ENCODE measurements at places on chromosomes 5 and 9.

DNA sequence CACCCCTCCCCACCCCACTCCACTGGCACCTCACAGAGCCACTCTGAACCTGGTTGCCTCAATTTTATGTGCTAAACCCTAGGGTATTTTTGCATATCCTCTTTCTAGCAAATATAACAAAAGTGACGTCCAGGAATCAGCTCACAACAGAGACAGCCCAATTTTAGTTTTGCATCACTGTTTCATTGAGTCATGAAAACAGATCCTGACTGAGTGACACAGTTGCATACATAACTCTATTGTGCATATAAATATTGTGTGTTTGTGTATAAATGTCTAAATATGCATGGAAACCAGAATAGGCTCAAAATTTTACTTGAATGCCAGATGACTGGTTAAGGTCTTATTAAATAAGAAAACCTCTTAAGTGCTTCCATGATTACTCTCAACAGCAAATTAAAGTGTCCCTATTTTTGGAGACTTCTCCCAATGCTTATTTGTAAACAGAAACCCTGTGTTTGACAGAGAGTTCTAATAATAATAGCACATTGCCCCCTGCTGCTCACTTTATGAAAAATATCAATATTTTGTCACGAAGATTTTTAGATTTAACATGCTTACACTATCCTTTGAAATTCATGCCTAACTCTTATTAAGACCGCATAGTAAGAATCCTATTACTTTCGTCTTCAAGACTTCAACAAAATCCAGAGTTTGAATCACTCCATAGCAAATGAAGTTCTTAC is 75.5 kb upstream of the PRRC1 start:
- no peak for DNase-seq

GRCh38 chr5:73928476-73929070 is 302.6 kb downstream of the ARHGEF28 start:
- DNase-seq = no peak

DNA sequence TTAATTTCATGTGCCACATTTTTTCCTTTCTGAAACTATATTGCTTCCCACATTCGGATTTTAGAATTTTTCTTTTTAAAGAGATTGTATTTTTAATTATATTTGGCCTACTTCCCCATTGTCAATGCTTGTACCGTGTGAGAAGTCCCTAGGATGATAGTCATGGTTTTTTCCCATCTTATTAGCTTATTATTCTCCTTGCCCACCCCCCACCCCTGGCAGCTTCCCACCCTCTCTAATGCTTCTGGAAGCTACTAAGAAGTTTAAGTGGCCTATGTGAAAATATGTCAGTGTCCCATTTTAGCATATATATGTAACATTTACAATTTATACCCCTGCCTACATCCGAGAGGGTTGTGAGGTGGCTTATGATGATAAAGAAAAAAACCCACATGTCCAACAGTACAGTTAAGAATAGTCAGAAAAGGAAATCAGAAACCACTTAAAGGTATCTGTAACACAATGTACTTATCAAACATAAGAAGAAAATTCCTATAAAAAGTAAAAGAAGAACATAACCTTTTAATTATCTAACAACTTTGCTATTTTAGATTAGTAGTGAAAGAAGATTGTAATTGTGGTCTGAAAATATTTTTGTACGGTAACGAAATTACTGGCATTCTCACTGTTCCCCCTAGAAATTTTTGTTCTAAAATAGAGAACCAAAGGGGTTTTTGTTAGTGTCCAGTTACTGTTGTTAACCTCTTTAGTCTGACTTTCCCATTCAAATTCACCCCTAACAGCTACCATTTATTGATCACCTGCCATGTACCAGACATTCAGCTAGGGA is 62.1 kb downstream of the SLC44A1 start:
- DNase-seq = no peak

DNA sequence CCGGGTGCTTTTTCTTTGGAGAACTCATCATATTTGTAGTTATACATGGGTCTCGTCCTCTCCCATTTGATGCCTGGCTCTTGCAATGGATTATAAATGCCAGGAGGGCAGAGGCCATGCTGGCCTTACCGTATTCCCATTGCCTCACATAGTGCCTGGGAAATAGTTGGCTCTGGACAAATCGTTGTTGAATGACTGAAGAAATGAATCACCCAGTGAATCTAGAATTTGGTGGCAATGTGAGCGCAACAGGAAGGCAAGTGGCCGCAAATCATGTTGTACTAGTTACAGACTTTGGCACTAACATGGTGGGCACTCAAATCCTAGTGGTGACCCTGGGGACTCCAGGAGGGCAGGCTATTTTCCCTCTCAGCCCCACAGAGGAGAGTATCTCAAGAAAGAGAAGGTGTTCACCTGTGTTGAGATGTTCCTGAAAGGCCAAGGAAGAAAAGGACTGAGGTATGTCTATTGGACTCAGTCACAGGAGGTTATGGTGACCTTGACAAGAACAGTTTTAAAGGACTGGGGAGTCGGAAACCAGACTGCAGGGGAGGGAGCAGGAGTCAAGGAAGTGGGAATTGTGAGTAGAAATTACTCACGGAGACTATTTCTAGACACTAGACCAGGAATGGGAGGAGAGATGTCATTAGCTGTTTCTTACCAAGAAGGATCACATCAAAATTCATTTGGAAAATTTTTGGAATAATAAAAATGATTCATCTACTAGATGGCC is 61.7 kb upstream of the COL15A1 start:
- no peak for DNase-seq

DNA sequence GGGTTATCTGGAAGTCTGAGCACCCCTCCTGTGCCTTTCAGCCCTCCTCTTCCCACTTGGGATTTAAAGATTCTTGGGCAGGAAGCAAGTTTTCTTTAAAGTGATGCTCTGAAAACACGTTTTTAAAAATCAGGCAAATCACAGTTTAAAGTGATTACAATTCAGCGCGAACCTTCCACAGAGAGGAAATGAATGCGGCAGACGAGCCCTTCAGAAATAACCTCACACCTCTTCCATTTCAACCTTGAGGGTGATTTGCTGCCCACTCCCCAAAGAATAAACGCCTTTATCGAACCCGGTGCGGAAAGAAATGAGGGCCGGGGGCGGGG is 2.3 kb upstream of the EFNA5 start:
- no peak for DNase-seq

- no peak for DNase-seq
These were observed 221.2 kb downstream of the TLE1 start for GRCh38 chr9:81468084-81468595.

DNA sequence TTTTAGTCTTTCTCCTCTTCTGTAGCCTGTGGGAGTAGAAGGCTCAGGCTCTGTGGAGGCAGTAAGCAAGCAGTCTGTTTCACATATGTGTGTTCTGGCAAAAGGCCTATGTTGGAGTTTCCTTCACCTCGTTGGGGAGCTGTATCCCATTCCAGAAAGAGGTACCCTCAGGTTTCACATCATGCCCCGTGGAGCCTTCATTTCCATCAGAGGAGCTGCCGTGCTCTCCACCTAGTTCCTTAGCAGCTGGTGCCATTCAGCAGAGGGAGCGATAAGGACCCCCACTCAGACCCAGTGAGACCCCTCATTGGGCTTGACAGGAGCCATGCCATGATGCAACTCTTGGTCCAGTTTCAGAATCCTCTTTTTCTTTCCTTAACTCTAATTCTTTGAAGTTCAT is 50.6 kb upstream of the ANGPTL2 start:
- DNase-seq = no peak

DNA sequence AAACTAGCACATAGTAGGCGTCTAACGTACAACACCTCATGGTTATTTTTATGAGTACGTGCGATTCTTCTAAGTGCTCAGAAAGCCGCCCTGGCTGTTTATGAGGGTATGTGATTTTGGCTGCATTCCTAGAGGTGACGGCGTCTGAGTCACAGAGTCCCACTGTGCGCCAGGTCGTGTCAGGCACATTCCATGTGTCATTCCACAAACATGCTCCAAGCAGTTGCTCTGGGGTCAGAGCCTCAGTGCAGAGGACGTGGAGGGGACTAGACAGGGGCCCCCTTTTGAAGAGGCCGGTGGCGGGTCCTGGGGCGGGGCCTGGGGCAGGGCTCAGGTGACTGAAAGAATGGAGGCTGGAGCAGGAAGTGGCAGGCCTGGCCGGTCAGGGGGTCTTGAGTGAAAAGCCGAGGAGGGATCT is 51.9 kb downstream of the NEK6 start:
- DNase-seq = no peak

GRCh38 chr5:67989456-67989855 is 226.1 kb upstream of the PIK3R1 start:
- DNase-seq = no peak

GRCh38 chr9:61670616-61671015 is 480.8 kb downstream of the SPATA31A7 start:
- DNase-seq = no peak

DNA sequence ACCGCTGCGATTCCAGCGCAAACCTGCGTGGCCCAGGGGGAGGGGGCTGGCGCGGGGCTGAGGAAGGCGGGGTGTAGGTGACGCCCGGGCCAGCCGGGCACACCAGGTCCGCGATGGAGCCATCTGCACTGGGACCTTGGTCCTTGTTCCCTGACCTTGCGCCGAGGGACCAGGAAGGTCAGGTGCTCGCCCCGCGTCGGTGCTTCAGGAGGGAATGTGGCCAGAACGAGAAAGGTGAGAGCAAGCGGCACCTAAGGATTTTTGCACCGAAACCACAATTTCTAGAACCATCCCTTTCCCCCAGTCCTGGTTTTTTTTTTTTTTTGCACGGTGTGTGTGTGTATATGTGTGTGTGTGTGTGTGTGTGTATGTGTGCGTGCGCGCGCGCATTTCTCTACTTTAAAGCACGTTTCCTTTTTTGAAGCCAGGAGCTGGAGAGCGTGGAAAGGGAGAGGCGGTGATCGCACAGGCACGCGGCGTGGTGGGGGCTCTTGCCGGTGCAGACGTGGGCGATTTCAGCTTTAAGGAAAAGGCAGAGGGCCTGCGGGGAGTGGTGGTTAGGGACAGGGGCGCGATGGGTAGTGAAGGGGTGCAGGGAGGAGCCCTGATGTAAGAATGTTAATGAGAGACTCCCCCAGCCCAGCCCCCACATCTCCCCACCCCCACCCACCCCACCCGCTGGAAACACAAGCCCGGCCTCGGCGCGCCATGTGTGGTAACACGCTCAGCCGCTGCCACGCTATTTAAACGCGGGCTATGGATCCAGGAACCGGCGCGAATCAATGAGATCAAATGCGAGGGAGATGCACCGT is at the start of gene NPR3:
NPR3 (plus strand) TSS at position 772 of the 812 bp plus-strand sequence. CDS start 456 bp downstream, outside the sequence.
- no peak for DNase-seq

DNA sequence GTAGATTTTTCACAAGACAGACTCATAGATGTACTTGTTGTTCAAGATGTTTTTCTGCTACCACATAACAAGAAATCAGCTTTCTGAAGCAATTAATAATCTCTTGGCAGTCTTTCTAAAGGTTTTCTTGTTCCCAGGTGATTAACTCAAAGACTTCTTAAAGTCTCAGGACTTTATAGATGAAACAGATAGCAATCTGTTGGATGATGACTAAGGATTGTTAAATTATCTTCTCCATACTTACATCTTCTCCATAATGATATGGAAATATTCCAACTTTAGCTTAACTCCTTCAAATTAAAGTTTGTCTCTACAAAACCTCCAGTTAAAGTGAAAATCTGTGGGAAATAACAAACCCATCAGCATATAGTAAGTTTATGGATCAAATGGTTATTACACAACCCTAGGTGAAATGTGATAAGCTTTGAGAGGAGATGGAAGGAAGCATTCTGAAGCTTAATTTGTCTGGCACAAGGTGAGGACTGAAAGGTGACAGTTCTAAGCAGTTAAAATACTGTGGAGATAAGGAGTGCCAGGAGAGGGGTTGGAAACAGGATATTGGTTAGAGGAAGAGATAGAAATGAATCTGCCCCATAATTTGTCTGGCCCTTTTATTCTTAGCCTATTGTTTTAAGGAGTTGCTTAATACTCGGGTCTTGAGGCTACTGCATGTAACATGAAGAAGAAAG is 326.7 kb downstream of the ADGRV1 start:
- no peak for DNase-seq

- DNase-seq = no peak
These were observed 145.6 kb downstream of the LURAP1L start for GRCh38 chr9:12920437-12920836.

DNA sequence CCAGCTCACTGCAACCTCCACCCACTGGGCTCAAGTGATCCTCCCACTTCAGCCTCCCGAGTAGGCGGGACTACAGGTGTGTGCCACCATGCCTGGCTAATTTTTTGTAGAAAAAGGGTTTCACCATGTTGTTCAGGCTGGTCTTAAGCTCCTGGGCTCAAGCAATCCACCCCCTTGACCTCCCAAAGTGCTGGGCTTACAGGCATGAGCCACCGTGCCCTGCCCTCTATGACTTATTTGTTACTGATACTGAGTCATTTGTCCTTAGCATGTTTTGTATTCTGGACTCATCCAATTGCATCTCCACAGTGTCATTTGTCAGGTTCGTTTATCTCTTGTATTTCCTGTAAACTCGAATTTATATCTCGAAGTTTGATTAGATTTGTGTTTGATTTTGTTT is 2.7 kb upstream of the ITK start:
- DNase-seq = no peak

GRCh38 chr9:15501179-15501578 is 9.6 kb downstream of the PSIP1 start:
- no peak for DNase-seq

DNA sequence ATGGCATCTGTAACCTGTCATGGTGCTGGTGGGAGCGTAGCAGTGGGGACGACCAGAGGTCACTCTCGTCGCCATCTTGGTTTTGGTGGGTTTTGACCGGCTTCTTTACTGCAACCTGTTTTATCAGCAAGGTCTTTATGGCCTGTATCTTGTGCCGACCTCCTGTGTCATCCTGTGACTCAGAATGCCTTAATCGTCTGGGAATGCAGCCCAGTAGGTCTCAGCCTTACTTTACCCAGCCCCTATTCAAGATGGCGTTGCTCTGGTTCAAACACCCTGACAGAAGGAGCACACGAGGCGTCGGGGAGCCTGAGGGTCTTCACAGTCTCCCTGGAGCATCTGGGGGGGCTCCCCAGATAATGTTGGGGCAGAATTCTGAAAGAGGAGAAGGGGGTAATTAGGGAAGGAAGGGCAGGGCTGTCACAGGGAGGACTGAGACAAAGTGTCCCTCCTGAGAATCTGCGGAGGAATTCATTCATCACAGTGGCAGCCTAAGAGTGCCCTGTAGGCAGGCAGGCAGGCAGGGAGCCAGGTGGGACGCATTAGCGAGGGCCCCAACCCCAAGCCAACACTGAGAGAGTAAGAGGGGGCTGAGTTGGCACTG is 21.3 kb upstream of the NCS1 start:
- no peak for DNase-seq

- no peak for DNase-seq
These were observed 11.0 kb upstream of the CEL start for GRCh38 chr9:133050781-133051180.

- no peak for DNase-seq
These were observed 45.0 kb downstream of the MRPL36 start for GRCh38 chr5:1754531-1755220.

GRCh38 chr5:43243270-43243669 is 51.2 kb downstream of the NIM1K start:
- DNase-seq = no peak
